ENCODE measurements at places on chromosomes 12 and 14.

DNA sequence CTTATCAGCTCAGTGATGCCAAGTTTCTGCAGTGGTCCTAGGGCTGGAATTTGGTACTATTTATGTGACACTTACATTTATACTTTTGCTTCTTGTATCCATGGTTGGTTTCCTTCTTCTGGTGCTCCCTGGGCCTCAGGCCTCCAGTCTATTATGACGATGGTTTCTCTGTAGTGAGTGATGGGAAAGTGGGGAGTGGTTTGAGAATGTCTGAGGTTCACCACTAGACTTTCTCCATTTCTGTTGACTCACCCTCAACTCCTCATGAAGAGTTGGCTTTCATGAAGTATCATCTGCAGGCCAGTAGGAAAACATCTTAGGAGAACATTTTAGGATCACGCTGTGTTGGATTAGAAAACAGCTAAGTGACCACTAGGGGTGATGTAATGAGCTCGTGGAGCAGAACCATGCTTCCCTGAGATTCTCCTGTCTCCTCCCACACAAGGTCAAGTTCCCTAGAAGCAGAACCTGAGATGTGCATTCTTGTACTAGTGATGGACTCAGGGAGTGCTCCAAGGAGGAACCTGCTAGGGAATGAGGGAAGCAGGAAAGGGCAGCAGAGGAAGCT, 32.1 kb downstream of the RPH3A start:
- no peak for DNase-seq

- DNase-seq, result no peak
These were observed 209.6 kb upstream of the KRR1 start for GRCh38 chr12:75720812-75721641.

GRCh38 chr12:109358154-109358869, 10.6 kb downstream of the MYO1H start:
- DNase-seq, result no peak

DNA sequence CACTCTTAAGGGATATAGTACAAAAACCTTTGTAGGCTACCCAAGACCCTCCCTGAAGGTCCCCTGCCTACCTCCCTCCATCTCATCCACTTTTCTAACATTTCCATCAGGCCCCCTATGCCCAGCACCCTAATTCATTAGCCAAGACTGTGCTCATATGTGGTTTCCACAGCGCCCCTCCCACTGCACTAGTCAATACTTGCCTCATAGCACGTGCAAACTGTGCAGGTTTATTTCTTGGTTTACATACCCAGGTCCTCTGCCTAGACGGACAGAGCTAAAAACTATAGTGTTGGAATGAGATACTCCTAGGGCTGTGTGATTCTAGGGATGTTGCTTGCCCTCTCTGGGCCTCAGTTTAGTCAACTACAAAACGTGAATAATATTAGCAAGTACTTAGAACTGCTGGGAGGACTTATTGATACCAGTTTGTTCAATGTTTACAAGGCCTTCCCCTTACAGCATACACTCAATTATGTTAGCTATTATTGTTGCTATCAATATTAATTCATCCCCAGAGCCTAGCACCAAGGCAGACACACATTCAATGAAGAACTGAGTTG, 50.4 kb downstream of the NUAK1 start:
- no peak for DNase-seq

- DNase-seq, result no peak
These were observed 130.8 kb downstream of the PRKD1 start for GRCh38 chr14:29796853-29797252.

DNA sequence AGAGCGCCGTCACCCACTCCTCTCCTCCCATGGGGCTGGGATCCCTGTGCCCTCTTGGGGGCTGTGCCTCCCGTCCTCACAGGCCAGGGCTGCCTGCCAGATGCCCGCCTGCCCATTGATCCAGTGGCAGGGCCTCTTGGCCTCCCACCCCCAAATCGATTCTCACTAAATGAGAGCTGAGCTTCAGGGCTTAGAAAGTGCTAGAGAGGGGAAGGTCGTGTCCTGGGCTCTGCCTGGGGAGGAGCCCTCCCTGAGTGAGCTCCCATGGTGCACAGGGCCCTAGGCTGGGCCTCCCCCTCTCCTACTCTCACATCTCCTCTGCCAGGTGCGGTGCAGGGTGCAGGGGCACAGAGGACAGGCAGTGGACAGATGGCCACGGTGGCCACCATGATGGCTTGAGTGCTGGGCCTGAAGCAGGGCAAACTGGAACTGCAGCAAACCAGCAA, 9.2 kb downstream of the BEGAIN start:
- DNase-seq, result no peak

- DNase-seq, result no peak
These were observed 13.8 kb downstream of the CBLN3 start for GRCh38 chr14:24415421-24416253.

DNA sequence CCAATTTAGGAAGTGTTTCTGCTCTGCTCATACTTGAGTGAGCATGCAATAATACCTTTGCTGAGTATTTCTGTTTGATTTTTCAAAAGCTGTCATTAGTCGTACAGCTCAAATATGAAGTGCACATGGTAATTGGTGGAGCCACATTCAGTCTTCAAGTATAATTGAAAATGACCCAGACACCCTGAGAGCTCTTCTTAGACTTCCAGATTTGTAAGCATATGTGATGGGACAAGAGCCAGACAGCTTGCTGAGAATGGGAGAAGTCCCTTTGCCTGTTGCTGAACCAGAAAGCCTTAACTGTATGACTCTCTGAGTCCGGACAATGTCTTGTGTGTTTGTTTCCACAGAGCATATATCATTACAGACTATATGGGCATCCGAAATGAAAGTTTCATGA, 307.3 kb downstream of the TMEM117 start:
- no peak for DNase-seq

DNA sequence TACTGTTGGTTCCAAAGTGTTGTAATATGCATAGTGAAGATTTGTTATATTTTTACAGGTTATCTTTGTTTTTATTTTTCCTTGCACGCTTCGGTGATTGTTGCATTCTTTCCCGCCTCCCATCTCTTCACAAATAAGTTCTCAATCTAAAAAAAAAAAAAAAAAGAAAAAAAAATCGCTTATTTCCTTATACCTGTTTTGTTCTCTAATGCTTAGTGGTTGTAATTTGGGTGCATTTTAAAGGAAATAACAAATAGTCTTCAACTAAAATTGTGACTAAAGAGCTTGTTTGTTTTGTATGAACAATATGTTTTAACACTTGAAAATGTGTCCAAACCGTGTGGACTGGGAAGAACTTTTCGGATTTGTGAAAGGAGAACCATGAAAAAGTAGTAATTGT, 1.5 kb downstream of the CAND1 start:
- DNase-seq, result no peak

DNA sequence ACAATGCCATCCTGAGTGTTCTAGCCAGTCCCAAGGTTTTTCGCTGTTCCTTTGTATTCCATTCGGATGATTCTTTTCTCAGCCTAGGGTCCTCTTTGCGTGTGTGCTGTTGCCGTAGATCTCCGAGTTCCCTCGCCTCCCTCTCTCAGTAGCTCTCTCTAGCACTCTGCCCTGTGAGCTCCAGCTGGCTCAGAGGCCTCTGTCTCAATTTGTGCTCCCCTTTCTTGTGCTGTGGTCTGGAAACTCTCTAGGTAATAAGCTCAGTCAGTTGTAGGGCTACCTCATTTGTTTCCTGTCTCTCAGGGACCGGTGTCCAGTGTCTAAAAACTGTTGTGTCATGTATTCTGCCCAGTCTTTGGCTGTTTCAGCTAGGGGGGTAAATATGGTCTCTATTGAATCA, 179.3 kb downstream of the PCNX1 start:
- DNase-seq, result no peak

DNA sequence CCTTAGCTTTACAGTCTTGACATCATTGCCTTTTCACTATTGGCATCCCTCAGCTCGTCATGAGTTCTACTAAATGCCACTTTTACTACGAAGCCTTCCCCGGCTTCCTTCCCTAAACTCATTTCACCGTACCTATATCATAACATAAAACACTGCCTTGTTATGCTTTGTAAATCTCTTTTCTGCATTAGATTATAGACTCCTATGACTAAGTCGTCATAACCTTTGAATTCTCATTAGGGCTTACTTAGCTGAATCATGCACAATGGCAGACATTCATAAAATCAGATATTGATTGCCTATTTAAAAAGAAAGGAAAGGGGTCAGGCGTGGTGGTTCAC, 21.0 kb downstream of the BTG1 start:
- no peak for DNase-seq

GRCh38 chr14:49999146-49999761, 106.4 kb downstream of the ARF6 start:
- peak; percentile 93 for DNase-seq

GRCh38 chr12:15629108-15629507, 160.1 kb downstream of the EPS8 start:
- peak; percentile 94 for DNase-seq

DNA sequence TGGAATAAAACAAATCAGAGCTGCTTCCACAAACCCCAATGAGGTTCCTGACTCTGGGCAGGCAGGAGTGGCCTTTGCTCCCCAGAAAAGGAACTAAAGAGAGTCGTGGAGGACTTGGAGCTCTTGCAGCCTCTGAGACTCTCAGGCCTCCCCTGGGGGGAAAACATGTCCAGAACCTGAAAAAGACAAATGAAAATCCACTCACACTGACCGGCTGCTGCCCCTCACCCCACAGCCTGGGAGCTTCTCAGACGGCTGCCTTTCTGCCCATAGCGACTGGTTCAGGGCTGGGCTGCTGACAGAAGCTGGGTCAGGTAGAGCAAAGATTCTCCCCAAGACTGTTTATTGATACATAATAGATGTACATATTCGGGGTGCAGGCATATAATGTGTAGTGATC, 356.0 kb downstream of the ADGRD1 start:
- no peak for DNase-seq

DNA sequence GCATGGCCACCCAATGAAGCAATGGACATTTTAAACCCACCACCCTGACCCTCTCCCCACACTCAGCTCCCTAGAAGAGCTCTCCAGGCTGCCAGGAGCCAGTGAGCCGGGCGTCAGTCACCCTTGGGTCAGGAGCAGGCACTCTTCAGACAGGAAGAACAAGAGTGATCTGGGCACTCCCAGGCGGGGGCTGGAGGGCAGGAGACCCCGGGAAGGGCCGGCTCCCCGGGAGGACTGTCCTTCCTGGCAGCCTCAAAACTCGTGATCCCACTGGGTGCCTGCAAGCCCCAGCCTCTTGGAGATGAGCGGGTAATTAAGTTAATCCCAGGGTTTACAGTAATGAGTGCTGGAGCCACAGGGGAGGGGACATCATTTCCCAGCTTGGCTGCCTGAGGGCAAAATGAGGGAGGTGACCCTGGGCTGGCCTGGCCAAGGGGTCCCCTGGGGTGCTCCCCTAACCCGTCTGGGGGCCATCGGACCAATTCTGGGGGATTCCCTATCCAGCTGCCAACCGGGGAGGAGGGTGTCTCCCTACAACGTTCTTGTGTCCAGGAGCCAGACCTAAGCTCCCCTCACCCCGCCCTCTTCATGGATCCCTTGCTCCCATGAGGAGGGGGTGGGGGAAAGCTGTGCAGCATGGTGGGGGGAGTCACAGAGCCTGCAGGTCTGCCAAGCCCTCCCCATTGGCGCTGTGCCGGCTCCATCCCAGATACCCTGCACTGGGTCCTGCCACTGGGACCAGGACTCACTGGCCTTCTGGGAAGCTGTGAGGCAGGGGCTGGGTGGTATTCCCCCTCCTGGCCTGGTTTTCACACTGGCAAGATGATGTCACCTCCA, 59.2 kb downstream of the CCNK start:
- no peak for DNase-seq

DNA sequence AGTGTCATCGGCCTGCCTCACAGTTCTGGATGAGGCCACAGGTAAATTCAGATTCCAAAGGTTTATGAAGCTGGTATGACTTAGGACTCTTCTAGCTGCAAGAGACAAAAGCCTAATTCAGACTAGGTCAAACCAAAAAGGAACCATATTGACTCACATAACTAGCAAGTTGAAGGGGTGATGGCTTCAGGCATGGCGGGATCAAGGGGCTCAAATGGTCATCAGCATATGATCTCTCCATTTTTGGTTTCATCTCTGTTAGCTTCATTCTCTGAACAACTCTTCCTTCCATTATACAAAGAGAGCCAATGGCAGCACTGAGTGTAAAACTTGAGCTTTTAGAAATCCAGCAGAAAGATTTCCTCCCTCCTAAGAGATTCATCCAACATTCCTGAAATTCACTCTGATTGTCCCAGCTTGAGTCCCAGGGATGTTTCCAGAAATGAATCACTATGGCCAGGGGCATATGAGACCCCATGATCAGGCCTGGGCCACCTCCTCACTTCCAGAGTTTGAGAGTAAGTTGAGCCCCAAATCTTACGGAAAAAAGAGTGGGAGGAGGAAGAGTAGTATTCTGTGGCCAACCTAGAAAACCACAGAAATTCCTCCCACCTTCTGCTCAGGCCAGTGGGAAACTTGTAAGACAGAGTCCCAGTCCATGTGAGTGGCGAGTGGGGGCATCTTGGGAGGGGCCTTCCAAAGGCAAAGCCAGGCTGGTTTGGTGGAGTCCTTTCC, 2.0 kb upstream of the MAP1LC3B2 start:
- DNase-seq, result no peak

DNA sequence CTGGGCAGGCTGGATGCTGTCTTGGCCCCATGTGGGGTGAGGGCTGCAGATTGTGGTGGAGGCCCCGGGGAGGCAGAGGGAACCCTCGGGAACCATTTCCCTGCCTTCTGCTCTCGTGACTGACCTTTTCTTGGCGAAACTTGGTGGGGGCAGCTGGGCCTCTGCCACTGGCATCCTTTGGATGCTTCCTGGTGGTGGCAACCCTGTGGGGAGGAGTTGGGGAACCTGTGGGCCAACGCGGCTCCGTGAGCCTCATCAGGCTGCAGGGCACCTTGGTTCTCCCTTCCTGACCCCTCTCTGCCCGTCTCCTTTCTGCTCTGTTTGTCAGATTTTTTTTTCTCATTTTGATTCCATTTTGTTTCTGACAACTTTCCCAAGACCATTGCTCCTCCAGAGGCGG, 14.4 kb downstream of the TMEM121 start:
- no peak for DNase-seq

DNA sequence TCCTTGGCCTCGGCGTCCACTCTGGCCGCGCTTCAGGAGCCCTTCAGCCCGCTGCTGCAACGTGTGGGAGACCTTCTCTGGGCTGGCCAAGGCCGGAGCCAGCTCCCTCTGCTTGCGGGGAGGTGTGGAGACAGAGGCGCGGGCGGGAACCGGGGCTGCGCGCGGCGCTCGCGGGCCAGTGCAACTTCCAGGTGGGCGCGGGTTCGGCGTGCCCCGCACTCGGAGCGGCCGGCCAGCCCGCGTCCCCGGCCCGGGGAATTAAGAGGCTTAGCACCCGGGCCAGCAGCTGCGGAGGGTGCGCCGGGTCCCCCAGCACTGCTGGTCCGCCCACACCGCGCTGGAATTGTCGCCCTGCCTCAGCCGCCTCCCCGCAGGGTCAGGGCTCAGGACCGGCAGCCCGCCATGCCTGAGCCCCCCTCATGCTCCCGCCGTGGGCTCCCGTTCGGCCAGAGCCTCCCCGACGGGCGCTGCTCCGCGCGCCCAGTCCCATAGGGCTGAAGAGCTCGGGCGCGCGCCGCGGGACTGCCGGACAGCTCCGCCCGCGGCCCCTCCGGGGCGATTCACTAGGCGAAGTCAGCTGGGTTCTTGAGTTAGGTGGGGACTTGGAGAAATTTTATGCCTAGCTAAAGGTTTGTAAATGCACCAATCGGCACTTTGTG, 673.9 kb downstream of the SLC16A7 start:
- no peak for DNase-seq

All from right atrium auricular region (tissue), 2 donors.